NAMALWA (cell line): ENCODE measurements at places on chromosomes 5 and 9.
A peak's percentile ranks its signal among the peaks of the same experiment; 100 is the strongest.

GRCh38 chr5:149203921-149204441, 62.7 kb downstream of the ABLIM3 start:
- DNase-seq, result no peak

DNA sequence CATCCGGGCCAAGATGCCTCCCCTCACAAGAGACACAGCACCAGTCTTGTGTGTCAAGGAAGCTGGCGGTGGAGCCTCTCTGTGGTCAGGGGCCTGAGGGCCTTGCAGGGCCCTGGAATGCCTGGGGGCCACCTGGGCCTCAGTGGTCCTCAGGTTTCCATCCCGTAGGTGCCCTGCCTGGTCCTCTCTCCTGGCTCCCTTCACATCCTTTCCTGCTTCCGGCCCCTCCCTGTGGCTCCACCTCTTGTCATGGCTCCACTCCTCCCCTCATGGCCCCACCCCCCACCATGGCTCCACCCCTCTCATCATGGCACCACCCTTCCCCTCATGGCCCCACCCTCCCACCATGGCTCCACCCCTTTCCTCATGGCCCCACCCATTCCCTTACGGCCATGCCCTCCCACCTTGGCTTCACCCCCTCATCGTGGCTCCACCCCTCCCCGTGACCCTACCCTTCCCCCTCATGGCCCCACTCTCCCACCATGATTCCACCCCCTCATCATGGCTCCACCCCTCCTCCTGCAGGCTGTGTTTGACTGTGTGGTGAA, 175.8 kb downstream of the CACNA1B start:
- peak; percentile 71 for DNase-seq

DNA sequence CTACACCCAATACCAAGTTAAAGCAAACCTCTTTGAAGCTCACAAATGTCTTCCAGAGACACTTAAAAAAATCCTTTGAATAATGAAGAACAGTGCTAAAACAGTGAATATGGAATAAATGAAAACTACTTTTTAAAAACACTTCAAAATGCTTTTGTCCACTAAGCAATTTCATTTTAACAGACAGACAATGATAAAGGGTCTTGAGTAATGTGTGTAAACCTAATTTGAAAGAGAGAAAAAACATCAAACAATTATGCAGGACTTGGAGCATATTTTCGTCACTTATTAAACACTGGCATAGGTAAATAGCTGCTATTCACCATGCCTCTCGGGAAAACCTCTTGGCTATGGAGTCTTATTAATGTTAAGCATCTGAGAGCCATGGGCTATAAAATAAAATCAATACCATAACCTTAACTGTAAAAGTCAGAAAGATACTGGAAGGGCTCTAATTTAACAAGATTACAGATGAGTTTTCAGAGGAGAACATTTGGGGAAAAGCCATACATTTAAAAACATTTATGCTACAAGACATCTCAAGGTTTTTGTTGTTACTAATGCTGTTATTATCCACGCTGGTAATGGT, 177.8 kb downstream of the NFIB start:
- DNase-seq, result no peak

DNA sequence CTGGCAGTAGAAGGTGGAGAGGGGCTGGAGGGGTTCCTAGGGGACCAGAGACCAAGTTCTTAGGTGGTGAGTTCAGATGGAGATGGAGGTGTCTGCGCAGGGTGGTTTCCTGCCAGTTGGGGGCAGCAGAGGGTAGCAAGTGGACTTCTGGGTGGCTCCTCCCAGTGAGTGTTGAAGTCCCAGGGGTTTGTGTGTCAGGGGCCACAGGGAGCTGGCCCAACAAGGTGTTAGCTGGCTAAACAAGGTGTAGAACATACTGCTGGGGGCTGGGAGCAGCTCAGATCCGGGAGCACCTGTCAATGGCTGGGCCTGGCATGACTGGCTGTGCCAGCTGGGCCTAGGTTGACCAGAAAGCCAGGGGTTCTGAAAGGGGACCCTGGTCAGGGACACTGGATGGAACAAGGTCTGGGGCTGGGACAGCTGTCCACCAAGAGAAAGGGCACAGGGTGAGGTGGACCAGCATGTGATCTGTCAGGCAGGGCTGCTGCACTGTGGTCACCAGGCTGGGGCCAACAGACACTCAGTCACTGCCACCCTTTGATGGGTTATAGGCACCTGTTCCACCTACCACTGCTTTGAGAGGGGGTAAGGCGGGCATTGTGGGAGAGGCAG, 35.6 kb downstream of the DAB2IP start:
- peak; percentile 84 for DNase-seq

DNA sequence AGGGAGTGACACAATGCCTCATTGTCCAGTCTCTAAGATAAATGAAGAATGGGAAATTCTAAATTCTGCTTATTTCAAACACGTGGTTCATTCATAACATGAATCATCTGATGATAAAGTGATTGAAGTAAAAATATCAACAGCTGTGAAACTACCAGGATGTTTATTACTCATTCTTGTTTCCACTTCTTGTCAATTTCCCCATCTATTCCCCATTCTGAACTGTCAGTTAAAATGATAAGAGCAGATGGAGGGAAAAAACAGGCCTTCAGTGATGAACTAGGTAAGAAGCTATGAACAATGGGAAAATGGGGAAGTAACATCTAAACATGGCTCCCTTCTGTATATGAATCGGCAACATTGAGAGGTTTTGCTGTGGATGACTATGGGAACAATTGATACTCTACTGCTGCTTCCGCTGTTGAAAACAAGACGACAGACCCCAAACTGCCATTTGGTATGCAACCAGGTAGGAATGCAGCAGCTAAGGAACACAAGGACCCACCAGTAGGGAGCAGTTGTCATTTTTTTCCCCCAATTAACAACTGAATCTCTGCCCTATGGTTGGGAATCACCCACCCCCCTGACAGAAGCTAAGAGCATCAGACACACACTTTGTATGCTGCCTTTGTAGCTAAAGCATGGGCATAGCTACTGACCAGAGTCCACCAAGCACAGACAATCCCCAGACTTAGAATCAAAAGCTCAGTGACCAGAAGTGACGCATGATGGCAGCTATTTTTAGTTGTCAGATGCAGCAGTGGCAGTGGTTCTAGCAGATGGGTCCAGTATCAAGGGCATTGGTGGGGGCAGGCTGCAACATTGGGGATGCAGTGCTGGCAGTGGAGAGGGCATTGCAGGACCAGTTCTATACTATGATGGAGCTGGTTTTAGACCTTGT, 52.9 kb upstream of the ZNF366 start:
- no peak for DNase-seq

- DNase-seq, result peak; percentile 51
Measured at GRCh38 chr5:151086905-151087360, 6.1 kb upstream of the TNIP1 start.

DNA sequence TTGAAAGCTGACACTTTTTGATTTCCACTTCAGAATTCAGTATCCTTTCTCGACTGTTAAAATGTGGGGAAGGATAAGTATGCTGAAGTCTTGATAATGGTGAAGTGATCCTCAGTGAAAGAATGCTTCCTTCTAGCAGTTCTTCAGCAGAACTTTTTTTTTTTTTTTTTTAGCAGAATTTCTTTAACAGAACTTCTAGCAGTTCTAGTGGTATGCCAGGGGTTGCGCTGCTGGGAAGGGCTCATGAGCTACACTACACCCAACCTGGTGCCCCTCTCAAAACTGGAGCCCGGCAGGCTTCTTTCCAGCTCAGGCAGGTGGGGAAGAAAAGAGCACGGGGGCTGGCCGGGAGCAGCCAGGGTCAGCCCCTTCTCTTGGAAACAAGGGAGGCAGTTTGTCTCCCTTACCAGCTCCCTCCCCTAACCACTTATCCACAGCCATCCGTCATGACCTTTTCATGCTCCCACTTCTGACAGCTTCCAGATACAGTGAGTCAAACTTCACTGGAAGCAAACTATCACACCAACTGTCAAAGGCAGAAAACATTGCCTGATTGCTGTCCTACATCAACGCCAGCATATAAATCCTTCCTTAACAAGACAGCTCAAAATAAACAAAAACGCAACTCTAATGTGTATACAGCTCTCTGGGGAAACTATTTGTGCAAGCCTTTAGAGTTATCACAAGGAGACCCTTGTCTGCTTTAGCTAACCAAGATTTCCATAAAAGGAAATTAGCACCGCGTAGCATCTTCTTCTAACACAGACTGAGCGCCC, 211.5 kb downstream of the GAPVD1 start:
- DNase-seq, result no peak

DNA sequence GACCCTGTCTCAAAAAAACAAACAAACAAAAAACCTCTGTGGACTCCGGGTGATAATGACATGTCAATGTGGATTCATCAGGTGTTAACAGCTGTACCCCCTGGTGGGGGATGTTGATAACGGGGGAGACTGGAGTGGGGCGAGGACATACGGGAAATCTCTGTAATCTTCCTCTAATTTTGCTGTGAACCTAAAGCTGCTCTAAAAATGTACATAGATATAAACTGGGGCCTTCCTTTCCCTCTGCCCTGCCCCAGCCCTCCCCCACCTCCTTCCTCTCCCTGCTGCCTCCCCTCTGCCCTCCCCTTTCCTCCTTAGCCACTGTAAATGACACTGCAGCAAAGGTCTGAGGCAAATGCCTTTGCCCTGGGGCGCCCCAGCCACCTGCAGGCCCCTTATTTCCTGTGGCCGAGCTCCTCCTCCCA, 1.4 kb upstream of the CEL start:
- DNase-seq, result peak; percentile 47

DNA sequence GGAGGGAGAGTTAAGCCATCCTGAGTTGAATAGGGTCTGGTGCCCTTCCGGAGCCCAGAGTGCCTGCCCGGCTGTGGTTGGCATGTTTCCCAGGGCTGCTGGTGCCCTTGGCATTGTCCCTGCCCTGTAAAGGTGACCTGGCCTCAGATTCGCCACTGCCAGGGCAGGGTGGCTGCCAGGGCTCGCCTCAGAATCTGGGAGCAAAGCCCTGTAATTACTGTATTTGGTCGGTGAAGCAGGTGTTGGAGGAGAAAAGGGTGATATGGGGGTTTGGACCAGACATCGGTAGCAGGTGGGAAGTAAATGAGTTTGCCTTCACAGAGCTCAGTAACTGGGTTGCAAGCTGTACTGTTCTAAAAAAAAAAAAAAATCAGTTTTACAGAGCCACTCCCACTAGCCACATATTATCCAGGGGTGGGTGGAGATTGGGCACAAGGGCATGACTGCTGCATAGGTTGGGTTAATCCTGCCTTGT, 47.6 kb downstream of the RGS3 start:
- DNase-seq, result no peak

GRCh38 chr9:34413231-34413852, 36.6 kb upstream of the MYORG start:
- peak; percentile 59 for DNase-seq

DNA sequence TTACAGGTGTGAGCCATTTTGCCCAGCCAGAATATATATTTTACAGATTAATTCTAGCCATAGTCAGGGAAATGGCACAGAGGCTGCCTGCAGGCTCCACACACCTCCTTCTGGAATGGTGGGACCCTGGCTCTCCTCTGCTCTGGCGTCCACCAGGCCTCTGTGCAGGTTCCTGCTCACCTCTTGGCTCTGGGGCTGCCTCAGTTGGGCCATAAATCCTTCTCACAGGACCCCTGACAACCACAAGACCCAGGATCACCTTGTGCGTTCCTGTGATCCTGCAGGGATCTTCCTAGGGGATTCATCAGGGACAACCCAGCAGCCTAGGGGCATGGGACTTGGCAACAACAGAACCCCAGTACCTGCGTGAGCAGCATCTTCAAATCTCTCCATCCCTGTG, 93.0 kb upstream of the FSTL4 start:
- no peak for DNase-seq

DNA sequence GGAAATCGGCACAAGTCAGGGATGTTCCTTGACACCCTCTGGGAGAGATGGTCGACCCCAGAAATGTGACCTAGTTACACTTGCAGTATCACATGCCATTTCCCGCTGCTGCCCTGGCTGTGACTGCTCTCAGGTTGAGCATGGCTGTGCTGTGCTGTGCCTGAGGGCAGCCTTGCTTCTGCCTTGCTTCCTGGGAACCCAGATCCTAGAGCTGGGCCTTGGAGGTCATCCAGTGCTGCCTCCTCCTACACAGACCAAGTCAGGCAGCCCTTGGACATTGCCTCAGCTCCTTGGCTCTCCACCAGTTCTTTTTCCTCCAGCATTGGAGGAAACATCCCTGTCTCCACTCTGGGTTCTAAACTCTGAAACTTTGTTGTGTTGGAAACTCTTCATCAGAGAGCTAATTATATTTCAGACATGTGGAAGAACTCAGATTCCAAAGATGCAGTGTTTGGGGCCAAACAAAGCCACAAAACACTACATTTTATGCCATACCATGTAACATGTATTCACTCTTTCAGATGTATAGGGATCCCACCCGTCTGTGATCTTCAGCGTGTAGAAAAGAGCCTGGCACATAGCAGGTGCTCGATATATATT, 6.1 kb downstream of the MAMDC2 start:
- DNase-seq, result no peak

DNA sequence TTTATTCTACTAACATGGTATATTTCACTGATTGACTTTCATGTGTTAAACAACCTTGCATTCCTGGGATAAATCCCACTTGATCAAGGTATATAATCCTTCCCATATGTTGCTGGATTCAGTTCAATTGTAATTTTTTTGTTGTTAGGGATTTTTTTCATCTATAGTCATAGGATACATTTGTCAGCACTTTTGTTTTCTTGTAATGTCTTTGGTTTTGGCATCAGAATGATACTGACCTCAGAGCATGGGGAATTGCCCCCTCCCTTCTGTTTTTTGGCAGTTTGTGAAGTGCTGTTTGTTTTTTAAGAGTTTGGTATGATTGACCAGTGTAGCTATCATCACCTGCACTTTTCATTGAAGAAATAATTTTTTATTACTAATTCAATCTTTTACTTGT, 176.8 kb upstream of the RASEF start:
- no peak for DNase-seq

DNA sequence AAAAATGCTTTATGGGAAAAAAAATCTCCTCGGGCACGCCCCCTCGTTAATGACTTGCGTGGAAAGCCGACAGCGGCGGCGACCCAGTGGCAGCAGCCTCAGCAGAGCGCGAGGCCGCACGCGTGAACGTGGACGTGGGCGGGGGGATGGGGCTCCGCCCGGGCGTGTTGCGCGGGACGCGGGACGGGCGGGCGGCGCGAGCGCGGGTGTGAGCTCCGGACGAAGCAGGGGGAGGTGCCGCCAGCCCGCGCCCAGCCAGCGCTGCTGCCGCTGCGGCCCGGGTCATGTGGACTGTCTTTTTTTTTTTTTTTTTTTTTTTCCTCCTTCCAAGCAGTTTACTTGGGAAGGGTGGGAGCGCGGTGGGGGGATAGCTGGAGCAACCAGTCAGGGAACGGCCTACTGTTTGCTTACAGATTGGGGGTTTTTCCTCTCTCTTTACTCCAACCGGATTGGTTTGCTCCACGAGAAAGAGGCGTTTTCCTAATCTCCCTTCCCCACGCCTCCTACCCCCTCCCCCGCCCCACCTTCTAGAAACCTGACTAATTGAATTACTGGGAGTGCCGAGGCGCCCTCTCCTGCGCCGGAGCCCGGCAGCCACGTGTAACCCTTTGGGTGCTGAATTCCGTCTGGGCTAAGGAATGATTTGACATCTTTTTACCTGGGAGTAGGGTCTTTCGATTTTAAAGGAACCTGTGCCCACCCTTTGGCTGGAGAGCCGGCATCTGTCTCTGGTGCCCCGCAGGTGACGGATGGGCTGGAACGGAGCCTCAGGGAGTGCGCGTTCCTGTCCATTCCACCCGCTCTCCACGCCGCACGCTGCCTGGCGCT, 1.7 kb upstream of the EFNA5 start:
- DNase-seq, result peak; percentile 57

GRCh38 chr5:140236891-140237598, 62.1 kb downstream of the CYSTM1 start:
- no peak for DNase-seq
